Stimulated activated CD4-positive, alpha-beta T cell treated with anti-CD3 and anti-CD28 coated beads, Interleukin-4, amount 100 ng/mL, for 1 hour (primary cell): ENCODE measurements at places on chromosomes 11 and 22.
A peak's percentile ranks its signal among the peaks of the same experiment; 100 is the strongest.

GRCh38 chr11:63280920-63281319 is 37.5 kb upstream of the SLC22A25 start:
- no peak for DNase-seq

- DNase-seq = no peak
Measured at GRCh38 chr11:89487016-89487415, 4.2 kb downstream of the NOX4 start.

- no peak for DNase-seq
Measured at GRCh38 chr11:27253224-27253623, 109.8 kb downstream of the CCDC34 start.

- DNase-seq = no peak
Measured at GRCh38 chr11:82967381-82967780, 65.8 kb downstream of the DDIAS start.

GRCh38 chr22:19674129-19674928 is 40.0 kb upstream of the SEPTIN5 start:
- no peak for DNase-seq

DNA sequence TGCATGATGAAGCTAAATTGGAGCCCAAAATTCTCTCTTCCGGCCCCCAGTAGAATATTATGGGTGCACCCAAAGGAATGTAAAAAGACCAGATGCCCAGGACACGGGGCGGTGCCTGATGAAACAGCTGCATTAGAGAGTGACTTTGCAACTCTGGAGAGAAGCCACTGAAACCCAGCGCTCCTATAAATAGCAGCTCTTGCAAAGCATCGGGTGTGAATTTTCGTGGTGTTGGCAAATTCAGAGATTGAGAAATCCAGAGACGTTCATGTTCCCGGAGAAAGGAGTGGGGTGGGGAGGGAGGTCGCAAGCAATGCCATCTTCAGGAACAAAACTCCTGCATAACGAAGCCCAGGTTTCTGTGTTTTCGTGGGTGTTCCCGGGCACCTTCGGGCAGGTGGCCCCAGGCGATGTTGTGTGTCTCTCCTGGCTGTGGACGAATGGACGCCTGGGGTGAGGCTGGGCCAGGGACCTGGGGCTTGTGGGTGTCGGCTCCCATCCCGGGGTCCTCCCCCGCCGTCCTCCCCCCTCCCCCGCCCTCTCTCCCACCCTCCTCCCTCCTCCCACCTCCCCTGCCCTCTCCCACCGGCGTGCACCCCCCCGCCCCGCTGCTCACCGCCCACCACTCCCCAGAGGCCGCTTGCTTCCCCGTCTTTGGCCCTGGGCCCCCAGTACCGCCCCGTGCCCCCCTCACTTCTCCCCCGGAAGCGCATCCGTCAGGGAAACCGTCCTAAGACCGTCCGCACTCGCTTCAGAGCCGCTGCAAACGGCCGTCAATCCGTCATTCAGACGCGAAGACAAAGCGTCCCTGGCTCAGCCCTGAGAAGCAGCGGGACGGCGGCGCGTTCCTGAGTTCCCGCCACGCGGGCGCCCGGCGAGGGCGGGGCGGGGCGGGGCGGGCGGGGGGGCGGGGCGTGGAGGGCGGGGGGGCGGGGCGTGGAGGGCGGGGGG is 26.7 kb upstream of the TOLLIP start:
- DNase-seq = peak; percentile 58

DNA sequence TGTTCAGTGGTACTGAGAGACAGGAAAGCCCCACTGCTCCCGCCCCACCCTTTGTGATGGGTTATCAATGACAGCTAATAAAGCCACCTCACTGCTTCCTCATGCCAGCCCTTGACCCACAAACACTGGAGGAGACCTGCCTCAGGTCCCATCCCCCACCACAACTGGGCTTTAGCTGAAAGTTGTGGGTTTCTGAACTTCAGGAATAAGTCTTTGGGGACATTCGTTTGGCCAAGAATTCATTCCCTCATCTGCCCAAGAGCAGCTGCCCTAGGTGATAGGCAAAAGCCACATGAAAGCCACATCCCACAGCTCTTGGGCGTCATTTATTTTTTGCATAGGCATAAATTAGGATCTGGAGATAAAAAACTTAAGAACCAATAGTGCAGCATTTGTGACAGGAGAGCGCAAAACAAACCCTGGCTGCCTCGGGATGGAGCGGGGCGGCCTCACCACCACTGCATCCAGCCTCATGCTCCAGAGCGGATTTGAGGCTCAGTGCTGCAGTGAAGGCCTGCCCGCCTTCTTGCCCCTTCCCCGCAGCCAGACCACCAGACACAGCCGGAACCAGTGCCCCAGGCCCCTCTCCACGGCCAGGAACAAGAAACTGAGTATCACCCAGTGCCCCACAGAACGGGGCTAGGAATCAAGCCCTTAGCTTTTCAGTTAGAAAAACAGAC is 21.2 kb downstream of the SUN2 start:
- DNase-seq = no peak

GRCh38 chr11:80819271-80819670 is 1378.4 kb upstream of the TENM4 start:
- no peak for DNase-seq

DNA sequence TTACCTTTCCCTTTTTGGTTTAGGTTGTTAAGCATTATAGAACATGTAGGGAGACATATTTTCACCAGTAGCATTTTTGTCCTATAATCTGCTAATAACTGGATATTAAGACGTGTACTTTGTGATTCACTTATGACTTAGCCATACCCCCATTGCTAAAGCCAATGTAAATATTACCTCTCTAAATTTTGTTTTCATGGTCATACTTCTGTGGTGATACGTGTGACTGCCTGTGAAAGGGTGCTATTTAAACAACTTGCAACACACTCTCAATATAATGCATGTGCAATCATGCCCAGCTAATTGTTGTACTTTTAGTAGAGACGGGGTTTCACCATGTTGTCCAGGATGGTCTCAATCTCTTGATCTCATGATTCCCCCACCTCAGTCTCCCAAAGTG is 36.2 kb upstream of the PAK1 start:
- no peak for DNase-seq

- DNase-seq = no peak
Measured at GRCh38 chr11:65887723-65888162, 528 bp downstream of the FIBP start.

- no peak for DNase-seq
Measured at GRCh38 chr11:64238999-64239398, 1.9 kb upstream of the FKBP2 start.
